ENCODE measurements at places on chromosomes 13 and 19.

DNA sequence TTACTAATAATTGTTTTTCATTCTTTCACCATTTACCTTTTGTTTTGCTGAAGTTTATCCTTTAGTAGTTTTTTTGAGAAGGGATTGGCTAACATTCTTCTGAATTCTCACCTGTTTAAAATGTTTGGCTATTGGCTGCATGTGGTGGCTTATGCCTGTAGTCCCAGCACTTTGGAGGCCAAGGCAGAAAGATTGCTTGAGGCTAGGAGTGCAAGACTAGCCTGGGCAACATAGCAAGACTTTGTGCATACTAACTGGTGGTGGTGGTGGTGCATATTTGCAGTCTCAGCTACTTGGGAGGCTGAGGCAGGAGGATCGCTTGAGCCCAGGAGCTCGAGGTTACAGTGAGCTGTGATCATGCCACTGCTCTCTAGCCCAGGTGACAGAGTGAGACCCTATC is 27.5 kb upstream of the RNF113B start:
- ATAC-seq = no peak

DNA sequence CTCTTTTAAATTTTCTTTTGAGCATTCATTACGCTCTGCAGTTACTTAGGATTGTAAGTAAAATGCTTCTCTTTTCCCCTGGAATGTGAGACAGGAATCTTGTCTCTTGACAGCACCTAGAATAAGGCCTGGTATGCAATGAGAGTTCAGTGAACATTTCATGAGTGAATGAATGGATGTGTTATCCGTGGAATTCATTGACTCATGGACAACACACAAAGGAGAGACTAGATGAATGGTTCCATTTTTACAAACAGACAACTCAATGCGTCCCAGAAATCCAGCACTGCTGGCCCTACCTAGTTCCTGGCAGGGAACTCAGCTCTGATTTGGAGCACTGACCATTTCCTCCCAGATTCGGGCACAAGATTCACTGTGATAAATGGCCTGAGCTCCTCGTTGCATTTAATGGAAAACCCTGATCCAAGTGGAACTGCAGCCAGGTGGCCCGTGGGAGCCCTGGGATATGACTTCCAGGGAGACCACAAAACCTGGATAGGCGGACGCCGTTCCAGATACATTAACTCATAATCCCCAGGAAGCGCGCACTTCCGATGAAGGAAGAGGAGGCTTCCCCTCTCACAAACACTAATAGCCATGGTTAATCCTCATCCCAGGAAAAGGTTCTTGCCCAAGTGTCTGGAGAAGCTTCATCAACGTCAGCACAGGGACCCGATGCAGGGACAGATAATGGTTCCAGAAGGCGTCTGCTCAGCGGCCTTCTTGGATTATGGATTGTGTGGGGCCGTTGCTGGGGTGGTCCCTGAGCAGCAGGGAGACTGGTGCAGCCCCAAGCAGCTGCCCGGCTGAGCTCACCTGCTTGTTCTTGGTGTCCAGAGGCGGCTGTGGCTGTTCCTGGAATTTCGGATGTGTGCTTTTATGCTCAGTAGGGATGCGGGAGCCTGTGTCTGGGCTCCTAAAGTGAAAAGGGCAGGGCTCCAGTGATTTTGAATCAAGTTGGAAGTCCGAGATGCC is 211.1 kb upstream of the TSHZ3 start:
- ATAC-seq = no peak

GRCh38 chr19:53958823-53959757 is 3.6 kb upstream of the CACNG8 start:
- no peak for ATAC-seq

- peak; percentile 90 for ATAC-seq
Measured at GRCh38 chr19:47729468-47729798, 15.9 kb upstream of the NOP53 start.

DNA sequence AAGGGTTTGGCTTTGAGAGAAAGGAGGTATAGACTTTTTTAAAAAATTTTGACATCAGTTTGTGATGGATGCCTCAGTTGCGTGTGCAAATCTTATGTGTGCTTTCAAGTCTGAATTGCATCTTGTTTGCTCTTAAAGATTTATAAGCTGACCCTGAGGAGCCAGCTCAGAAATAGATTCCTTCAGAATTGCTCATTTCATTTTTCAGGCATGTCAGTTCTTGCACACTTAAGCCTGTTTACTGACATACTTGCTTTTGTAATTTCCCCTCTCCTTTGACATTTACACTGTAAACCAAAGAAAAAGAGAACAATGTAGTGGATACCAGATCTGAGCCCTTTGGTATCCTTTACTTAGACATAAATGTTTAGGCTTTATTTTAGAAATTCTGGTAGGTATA is 87.6 kb downstream of the RNF17 start:
- peak; percentile 82 for ATAC-seq

DNA sequence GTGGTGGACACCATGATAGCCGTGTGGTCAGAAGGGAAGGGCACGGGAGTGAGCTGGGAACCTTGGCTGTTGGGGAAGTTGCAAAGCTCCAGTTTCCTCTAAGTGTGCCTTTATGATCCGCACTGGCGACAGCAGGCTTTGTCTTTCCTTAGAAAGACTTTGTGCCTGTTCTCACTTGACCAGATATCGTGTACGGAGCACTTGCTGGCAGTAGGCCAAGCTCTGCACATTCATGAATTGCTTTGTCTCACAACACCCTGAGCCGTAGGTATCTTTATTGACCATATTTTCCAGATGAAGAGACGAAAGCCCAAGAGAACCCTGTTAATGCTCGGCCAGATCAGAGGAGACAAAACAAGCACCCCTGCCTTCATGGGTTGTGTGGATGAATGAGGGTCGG is 15.1 kb downstream of the CUL4A start:
- ATAC-seq = peak; percentile 15

DNA sequence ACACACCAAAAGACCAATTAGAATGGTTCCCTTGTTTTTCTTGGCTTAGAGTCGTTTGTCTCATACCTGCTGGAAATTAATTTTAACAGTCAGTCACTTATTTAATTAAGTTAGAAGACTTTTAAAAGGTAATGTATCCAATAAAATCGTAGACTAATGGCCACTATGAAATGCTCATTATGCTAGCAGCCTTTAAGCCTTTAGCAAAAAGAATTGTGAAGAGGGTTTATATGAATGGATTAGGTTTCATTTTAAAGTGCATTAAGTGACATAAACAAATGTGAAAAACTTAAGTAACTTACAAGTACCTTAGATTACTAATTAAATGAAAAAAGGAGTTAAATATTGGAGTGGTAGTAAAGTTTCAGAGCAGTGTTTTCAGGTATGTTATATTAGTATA is 139.6 kb downstream of the RXFP2 start:
- no peak for ATAC-seq

- ATAC-seq = no peak
Measured at GRCh38 chr19:51460164-51460992, 2.1 kb upstream of the SIGLEC8 start.

GRCh38 chr19:18322318-18322758 is 538 bp downstream of the LSM4 start:
- no peak for ATAC-seq

DNA sequence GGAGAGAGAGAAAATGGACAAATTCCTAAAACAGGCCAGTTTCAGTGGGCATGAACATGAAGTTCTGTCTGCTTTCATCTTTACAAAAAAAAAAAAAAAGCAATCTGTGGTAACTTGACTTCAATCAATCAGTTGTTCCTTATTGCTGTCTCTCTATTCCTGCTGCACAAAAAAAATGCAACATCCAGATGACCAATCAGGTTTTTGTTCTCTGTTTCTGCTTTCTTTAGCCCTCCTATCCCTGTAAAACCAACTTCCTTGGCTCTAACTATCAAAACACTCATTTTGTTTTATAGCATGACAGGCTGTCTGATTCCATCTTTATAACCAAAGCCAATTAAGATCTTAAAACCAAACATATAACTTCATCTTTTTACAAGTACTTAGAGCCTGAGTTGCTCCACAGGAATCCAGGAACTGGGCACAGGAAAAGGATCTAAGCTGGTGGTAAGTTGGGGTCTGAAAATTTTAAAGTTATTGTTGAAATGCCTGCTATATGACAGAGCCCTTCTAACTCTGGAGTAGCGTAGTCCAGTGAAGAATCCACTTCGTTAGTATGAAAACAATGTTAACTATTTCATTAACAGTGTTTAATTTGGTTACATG is at the start of gene FPR3:
Gene FPR3, plus strand, starts transcription at position 273 of the 606 bp plus-strand sequence. CDS start 28,592 bp downstream, outside the sequence.
- ATAC-seq = no peak

DNA sequence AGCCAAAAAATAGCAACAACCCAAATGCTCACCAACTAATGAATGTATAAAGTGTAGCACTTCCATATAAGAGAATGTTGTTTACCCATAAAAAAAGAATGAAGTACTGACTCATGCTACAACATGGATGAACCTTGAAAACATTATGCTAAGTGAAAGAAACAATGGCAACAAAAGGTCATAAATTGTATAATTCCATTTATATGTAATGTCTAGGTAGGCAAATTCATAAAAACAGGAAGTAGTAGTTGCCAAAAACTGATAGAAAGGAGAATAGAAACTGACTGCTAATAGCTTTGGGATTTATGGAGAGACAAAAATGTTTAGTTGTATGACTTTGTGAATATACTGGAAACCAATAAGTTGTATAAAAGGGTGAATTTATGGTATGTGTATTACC is 21.6 kb downstream of the MYCBP2 start:
- ATAC-seq = no peak

DNA sequence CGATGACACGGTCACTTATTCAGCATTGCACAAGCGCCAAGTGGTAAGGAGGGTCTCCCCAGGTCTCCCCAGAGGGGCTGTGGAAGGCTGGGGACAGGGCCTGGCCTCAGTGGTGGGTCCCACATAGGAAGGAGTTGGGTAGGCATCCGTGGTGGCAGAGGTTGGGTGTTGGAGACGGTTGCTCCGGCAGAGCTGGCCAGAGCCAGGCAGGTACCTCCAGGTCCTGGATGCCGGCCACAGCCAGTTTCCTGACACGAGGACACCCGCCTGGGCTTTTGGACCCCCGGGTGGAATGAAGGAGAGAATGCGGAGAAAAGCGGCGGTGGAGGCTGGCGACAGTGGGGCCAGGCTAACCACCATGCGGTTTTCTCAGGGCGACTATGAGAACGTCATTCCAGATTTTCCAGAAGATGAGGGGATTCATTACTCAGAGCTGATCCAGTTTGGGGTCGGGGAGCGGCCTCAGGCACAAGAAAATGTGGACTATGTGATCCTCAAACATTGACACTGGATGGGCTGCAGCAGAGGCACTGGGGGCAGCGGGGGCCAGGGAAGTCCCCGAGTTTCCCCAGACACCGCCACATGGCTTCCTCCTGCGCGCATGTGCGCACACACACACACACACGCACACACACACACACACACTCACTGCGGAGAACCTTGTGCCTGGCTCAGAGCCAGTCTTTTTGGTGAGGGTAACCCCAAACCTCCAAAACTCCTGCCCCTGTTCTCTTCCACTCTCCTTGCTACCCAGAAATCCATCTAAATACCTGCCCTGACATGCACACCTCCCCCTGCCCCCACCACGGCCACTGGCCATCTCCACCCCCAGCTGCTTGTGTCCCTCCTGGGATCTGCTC is 1.3 kb upstream of the FFAR1 start:
- ATAC-seq = peak; percentile 55

DNA sequence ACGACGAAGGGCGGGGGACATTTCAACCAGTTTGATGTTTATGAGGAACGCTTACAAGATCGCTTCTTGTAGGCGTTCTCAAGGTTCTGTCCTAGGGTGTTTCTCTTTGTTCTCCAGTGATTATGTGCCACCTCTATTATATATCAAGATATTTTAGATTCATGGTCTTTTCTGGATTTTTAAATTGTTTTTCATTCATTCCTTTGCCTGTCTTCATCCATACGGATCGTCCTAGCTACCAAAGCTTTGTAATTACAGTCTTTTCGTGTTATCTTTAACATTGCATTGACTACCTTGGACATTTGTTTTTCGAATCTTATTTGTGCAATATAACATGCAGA is 342 bp upstream of the EID2 start:
- ATAC-seq = no peak

GRCh38 chr13:59157181-59157580 is 1006.5 kb downstream of the DIAPH3 start:
- no peak for ATAC-seq

DNA sequence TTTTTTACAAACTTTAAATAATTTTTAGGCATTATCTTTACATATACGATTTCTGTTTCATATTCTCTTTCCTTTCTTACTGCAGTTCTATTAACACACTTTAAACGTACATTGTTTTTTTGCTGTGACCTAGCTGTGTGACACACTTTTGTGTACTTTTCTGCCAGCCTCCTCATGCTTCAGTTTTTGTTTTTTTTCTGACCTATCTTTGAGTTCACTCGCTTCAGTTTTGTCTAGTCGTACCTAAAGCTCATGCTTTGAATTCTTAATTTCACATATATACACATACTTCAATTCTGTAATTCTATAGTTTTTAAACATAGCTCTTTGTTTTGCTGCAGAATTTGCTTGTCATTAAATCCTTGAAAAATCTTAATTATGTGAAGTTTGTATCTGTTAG is 150.4 kb downstream of the PDS5B start:
- no peak for ATAC-seq

DNA sequence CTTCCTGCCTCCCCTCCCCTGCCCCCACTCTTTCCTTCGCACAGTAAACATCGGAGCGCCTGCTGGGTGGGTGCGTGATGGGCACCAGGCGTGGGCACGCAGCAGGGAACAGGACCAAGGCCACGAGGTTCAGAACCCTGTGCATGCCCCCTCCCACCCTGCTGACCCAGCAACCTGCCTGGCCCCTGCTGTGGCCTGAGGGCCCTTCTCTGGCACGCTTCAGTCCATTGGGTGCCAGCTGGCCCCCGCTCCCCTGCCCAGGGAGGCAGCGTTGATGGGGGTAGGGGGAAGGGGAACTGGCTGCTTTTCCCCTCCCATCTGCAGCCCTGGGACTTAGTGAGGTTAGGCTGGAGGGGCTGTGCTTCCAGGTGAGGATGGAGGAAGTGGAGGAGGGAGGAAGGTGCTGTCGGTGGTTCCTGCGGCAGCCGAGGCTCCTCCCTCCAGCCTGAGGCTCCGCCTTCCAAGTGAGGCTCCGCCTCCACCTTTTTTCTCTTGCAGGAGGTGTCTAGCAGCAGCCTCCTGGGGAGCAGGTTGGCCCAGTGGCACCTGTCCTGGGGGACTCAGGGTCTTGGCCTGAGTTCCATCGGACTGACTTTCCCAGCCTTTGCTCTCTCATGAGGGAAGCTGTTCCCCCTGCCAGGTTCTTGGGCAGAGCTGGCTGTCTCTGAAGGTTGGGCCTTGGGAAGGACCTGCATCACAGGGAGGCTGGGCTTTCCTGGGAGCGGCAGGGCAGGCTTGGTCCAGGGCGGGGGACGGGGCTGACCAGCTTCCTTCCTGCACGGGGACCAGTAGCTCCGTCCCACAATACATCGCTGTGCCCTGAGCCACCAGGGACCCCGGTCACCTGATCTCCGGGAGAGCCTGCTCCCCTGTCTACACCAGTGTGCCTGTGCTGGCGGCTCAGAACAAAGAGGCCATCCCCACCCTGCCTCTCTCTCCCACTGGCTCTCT is 7.3 kb downstream of the PIAS4 start:
- ATAC-seq = no peak

Measured in esophagus mucosa (tissue), 1 donor.